ENCODE measurements at places on chromosomes 11 and 22.

DNA sequence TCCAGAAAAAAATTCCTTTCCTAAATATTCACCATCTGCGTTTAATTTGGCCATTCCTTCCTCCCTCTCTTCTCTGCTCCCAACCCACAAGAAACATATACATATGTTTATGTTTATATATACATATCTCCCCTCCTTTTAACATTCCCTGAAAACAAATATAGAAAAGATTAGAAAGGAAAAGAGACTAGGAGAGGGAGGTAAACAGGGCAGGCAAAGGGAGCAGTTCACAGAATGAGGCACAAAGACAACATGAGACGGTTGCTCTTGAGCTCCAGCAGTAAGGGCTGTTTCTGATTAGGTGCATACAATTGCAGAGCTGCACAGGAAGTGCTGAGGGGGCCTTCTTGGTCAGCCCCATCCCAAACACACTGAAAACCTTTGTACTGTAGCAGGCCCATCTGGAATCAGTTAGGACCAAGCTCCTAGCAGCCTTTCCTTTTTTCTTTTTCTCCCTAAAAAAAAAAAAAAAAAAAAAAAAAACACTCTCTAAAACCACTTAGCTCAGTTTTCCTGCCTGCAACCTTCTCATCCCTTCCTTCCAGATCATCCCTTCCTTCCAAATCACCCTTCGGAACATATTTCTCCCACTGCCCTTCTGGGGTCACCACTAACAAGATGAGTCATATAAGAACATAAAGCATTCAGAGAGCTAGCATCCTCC lies 57.0 kb downstream of the RBFOX2 start:
- DNase-seq = no peak

DNA sequence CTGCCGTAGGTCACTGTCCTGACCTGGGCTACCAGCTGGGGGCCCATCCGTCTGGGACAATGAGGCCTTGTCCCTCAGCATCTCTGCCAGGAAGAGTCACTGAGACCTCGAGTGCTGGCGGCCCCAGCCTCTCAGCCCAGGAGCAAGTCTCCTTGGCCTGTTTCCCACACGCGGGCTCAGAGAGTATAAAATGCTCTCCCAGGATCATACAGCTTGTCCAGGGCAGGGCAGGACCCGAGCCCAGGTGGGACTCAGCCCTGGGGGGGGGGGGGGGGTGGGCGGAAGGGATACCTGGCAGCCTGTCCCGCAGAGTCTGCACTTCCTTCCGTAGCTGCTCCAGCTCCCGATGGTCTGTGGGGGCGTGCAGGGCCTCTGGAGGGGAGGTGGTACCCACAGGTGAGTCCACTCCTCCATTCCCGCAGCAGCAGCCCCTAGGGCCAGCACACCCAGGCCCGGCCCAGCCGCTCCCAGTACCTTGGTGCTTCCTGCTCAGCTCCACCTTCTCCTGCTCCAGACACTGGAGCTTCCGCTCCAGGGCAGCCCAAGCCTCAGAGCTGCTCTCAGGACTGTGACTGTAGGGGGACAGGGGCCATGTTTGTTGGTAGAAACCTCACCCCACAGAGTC lies 7.9 kb downstream of the CDC42BPG start:
- no peak for DNase-seq

- DNase-seq = no peak
Measured at GRCh38 chr11:2401436-2401984, 960 bp downstream of the TSSC4 start.

- DNase-seq = no peak
Measured at GRCh38 chr22:19932367-19933206, 9.0 kb upstream of the COMT start.

DNA sequence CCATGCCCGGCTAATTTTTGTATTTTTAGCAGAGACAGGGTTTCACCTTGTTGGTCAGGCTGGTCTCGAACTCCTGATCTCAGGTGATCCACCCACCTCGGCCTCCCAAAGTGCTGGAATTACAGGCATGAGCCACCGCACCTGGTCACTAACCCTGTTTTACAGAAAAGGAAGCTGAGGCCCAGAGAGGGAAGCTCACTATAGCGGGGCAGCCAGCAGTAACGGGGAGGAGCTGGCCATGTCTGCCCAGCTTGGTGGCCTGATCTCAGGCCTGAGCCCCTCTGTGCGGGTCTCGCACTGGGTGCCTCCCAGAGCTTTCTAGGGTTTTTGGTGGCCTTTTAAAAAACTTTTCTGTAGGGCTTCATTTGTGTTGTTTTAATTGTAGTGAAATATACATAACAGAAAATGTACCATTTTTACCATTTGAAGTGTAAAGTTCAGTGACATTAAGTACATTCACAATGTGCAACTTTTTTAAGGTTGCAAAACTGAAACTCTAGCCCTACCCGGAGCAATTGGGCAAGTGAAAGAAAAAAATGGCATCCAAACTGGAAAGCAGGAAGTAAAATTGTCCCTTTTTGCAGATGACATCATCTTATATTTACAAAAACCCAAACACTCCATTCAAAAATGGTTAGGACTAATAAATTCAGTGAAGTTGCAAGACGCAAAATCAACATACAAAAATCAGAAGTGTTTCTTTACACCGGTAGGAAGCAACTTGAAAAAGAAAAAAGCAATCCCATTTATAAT lies 14.5 kb upstream of the CYTH4 start:
- DNase-seq = no peak

DNA sequence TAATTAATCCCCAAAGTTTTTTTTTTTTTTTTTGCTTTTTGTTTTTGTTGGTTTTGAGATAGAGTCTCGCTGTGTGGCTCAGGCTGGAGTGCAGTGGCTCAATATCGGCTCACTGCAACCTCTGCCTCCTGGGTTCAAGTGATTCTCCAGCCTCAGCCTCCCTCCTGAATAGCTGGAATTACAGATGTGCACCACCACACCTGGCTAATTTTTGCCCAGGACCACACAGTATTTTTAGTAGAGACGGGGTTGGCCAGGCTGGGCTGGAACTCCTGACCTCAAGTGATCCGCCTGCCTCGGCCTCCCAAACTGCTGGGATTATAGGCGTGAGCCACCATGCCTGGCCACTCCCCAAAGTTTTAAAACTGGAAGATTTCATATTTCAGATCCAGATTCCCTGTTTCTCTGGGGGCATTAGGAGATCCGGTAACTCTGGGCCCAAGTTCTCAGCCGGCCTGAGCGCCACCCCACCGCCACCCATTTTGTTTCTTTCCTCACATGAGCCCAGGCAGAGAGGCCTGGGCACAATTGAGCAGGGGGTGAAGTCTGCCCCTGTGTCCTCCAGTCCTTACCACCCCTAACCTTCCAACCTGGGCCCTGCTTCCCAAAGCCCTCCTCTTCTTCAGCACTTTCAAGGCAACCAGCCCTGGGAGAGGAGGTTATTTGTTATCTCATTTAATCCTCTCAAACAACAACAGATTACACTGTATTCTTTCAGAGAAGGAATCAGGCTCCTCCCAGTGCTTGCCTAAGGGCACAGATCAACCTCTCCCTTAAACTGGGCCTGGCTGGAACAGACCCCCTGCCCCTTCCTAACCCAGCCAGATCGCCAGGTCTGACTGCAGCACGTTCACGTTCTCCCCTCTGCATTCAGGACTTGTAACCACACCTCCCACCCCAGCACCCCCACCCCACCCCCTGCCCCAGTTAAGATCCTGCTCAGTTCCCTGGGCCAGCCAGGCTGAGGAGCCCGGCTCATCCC lies 1.9 kb upstream of the CSNK1E start:
- DNase-seq = no peak

GRCh38 chr22:29267858-29268510 lies at the start of the genes EWSR1 and RHBDD3:
Gene EWSR1 (plus strand): TSS chr22:29268268. CDS start chr22:29268337, 69 bp downstream.
Gene RHBDD3 (minus strand): TSS chr22:29267981. CDS start chr22:29265626, 2,355 bp downstream.
- DNase-seq = peak; percentile 93

GRCh38 chr11:99534812-99535211 lies 514.1 kb downstream of the CNTN5 start:
- DNase-seq = no peak

DNA sequence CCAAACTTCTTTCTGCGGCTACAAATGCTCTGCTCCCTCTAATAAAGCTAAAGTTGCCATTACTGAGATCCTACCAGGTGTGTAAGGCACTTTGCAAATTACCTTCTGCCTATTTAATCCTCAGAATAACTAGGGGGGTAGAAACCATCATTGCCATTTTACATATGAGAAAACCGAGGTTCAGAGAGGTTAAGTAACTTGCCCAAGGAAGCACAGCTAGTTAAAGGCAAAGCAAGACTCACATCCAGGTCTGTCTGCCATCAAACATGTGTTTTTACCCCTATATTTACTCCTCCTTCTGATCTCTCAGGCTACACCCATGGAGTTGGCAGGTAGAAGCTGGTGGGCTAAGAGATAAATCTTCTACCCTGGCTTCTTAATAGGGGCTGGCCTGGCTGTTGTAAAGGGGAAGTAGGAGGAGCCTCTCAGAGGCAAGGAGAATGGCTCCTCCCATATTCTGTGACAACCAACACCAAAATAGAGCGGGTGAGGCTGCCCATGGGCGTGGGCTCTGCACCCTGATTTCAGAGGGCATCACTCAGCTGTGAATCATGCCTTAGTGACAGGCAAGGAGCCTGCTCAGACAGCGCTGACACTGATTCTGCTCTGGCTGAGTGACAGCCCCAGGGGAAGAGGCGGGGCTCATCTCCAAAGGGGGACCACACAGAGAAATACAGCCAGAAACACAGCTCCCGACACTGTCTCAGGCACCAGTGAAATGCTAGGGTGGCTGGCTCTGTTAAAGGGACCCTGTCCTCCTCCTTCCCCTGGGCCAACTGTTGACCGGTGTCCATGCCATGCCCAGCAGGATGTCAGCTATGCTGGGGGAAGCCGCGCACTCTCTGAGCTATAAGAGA lies 106.8 kb downstream of the ABTB2 start:
- DNase-seq = peak; percentile 63
